ENCODE measurements at places on chromosomes 12 and 14.

GRCh38 chr12:67155863-67156262, 113.3 kb upstream of the CAND1 start:
- no peak for DNase-seq

DNA sequence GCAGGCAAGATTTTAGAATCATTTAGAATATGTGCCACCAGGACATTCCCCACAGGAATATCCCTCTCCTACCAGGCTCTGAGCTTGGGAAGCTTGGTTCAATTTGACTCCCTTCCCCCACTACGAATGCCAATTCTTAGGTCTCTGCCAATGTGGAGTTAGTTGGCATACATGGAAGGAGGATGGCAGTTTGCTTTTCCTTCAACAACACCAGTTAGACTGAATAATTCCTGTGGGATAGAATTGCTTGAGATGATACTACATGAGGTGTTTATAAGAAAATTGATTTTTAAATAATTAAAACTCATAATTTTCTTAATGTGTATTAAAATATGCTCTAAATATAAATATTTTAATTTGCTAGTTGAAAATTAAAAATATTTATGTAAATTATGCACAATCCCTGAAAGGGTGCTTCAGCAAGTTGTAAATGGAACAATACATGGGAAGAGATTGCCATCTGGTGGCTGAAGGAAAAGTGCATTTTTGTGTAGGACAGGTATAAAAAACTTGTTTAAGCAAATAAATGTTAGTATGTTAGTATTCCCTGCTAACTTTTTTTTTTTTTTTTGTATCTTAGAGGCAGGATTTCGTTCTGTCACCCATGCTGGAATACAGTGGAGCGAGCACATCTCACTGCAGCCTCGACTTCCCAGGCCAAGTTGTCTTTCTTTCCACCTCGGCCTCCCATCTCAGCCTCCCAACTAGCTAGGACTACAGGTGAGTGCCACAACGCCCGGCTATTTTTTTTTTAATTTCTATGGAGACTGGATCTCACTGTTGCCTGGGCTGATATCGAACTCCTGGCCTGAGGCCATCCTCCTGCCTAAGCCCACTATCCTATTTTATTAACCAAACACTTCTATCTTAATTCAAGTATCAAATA, 25.8 kb upstream of the STRAP start:
- DNase-seq: no peak

GRCh38 chr12:132170637-132171292, 26.5 kb downstream of the NOC4L start:
- no peak for DNase-seq

DNA sequence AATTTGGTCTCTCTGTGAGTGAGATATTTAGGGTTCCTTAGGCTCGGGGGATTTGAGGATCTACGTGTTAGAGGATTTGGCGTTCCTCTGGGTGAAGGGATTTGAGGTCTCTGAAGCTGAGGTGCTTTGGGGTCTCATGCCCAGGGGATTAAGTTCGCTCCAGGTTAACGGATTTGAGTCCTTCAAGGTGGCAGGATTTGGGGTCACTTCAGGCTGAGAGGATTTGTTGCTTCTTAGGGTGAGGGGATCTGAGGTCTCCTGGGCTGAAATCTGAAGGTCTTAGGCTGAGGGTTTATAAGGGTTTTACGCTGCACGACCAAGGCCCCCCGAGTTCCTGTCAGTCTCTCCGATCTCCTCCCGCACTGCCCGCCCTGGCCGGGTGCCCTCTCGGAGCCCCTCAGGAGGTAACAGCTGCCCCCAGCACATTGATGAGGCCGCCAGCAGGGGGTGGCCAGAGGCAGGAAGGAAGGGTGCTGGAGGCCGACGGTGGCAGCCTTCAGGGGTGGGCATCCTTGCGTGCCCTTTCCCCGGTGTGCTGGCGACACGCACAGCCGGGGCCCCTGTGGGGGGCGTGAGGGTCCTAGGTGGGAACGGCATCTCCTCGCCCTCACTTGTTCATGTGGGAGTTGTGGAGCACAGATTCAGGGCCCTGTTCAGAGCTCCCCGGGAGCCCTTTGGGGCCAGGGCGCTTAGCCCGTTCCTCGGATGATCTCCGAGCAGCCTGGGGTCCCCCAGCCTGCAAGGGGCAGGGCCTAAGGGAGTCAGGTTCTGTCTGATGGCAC, 14.3 kb downstream of the CEP170B start:
- DNase-seq: no peak

GRCh38 chr12:58408516-58408915, 467.1 kb downstream of the ATP23 start:
- no peak for DNase-seq

DNA sequence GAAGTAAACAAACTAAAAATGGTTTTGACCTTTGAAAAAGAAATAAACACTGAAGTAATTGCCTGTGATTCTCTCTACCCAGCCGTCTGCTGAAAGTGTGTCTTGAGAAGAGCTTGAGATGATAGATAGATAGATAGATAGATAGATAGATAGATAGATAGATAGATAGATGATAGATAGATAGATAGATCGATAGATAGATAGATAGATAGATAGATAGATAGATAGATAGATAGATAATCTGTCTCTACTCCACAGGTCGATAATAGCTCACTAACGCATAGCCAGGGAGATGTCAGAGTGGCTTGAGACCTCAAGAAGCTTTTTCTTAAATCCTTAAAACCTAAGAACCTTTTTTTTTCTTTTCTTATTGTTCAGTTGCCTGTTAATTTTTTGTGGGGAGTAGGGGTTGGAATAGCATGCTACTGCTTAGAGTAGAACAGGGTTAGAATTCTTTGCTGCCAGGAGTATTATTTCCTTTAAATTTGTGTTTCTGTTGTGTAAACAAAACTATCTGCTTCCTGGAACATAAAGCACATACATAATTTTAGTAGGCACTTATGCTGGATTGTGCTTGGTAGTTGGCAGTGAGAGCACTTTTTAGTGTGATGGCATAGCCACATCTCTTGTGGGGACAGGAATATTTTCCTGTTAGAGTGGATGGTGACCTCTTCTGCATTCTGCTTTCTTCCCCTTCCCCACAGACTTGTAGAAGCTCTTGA, 169.5 kb downstream of the FBXL14 start:
- no peak for DNase-seq

DNA sequence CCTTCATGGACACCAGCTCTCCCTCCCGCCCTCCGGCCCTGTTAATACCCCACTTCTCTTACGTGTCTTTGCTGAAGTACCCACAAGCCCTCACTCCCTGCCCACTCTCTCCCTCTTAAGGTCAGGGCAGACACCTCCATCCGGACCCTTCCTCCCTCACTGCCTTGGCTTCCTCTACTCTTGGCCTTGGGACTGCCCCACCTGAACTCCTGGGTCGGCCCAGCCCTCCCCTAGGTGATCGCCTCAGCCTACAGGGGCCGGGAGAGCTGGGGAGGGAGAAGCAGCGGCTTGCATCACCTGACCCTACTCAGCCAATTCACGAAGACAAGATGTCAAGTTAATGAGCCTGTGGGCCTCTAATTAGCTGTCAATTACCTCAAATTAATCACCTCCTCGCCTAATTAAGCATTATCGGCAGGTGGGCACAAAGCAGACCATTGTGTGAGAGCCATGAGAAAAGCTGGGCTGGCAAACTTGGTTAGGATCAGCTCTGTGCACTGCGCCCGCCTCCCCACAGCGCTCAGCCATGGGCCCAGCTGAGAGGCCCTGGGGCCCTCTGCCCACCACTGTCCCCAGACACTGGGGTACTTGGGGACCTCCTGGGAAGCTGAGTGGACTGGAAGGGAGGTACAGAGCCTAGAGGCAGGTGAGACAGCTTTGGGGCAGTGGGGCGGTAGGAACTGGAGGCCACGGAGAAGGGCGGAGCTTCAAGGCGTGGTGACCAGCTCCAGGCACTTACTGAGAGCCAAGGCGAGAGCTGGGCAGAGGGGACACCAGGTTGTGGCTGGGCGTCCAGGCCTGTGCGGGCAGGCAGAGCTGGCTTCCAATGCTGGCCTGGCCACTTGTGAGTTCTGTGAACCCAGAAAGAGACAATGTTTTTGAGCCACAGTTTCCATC, 25.1 kb upstream of the VSX2 start:
- DNase-seq: no peak

DNA sequence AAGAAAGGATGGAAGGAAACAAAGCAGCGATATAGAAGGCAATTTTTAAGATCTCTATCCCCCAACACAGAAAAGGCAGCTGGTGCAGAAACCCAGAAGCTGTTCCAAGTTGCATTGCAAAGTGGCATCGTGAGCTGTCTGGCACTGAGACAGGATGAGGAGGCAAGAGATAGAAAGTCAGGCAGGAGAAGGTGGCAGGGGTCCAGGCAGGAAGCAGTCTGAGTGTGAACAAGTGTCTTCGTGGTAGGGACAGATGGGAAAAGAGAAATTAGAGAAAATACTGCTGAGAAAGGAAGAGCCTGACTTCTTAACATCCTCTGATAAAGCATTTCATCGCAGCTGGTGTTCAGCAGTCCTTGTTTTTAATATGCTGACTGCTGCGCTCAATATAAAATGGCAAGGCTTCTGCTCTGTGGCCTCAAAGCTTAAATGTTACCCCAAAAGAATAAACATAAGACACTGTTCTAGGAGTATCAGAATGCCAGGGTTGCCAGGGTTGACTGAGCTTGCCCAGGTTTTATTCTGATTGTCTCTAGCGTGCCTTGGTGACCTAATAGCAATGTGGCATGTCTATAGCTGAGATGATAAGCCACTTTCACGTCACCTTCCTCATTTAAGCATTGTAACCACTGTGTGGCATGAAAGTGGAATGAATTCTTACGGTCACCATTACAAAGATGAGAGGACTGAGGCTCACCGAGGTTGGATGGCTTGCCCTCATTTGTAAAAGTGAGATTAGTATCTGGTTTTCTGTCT, 397.6 kb downstream of the NUAK1 start:
- DNase-seq: no peak

- DNase-seq: no peak
Observed at GRCh38 chr12:112163056-112163455, 37.7 kb downstream of the TRAFD1 start.

- DNase-seq: no peak
Observed at GRCh38 chr14:21436567-21437062, 19.3 kb downstream of the CHD8 start.

GRCh38 chr12:12620730-12621315, 9.1 kb downstream of the CREBL2 start:
- DNase-seq: no peak

- DNase-seq: peak; percentile 71
Observed at GRCh38 chr12:52585946-52586345, 12.3 kb upstream of the KRT74 start.

DNA sequence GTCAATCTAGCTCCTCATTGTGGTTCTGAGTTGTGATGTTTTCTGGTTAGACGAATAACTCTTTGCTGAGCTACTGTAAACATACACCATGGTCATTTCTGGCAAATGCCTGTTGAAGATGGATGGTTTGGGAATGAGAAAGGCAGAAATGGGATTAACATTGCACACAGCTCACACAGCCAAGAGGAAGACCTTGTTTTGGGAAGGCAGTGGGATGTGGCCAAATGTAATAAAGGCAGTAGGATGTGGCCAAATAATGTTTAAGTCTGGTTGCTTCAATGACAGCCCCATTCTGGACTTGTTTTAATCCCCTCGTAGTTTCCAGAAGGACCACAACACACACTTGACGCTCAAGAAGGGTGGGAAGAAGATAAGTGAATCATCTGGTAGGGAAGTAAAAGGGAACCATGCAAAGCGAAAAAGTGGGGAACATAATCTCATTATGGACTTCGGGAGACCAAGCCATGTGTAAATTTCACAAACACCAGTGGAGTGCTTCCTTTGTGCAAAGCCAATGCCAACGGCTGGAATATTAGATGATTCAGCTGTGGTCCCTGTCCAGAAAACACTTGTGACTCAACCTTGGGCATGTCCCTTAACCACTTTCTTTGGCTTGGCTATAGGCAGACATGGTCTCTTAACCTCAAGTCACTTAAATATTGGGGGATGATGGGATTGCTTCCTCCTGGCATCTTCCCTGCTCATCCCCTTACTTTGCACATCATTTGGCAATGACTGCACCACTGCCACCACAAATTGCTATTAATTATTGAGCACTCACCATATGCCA, 284.4 kb upstream of the CRY1 start:
- DNase-seq: no peak

DNA sequence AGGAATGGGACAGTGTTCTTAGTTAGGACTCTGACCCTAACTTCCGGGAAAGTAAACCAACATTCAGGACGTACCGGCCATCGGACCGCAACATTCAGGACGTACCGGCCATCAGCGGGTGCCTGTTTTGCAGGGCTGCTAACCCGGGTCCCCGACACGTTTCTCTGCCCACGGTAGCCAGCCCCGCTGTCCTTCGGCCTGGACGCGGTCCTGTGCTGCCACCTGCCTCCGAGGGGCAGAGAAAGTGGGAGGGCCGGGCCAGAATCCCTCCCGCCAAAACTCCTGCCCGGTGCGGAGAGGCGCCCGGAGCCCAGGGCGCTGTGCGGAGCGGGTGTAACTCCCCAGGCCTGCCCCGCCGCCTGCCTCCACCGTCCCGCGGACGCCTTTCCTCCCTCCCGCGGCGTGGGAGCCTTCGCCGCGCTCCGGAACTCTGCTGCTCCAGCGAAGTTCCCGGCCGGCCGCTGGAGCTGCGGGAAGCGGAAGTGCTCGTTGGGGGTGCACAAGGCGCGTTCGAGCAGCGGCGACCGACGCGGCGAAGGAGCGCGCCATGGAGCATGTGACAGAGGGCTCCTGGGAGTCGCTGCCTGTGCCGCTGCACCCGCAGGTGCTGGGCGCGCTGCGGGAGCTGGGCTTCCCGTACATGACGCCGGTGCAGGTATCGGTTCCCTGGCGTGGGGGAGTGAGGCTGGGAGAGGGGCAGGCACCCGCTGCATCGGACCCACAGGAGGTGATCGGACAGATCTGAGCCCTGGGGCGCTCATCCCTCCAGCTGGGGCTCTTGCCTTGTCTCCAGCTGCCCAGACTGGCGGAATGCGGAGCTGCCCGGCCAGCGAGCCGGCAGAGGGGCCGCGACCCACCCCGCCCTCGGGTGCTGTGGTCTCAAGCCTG, at the start of gene DDX55:
Gene DDX55 (plus strand): TSS at position 498 of the 888 bp plus-strand sequence. CDS start 50 bp downstream, at position 548.
- DNase-seq: peak; percentile 94

- DNase-seq: no peak
Observed at GRCh38 chr14:62084020-62084419, 321.8 kb downstream of the SNAPC1 start.

- peak; percentile 87 for DNase-seq
Observed at GRCh38 chr12:8914716-8915526, 612 bp downstream of the PHC1 start.

GRCh38 chr14:59707778-59708561, 131.4 kb upstream of the CCDC175 start:
- DNase-seq: no peak

DNA sequence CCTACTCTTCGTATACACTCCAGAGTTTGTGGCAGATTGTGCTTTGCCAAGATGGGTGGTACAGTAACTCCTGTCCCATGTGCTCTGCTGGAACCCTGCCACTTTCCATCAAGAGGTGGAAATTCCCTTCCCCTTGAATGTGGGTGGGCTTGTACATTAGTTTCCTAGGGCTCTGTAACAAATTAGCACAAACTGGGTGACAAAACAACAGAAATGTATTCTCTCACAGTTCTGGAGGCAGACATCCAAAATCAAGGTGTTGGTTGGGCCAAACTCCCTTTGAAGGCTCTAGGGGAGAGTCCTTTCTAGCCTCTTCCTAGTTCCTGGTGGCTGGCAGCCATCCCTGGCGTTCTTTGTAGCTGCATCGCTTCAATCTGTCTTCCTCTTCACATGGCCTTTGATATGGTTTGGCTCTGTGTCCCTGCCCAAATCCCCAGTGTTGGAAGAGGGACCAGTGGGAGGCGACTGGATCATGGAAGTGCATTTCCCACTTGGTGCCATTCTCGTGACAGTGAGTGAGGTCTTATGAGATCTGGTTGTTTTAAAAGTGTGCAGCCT, 117.5 kb downstream of the VRK1 start:
- DNase-seq: no peak

- no peak for DNase-seq
Observed at GRCh38 chr14:74089251-74090020, 4.7 kb downstream of the LIN52 start.

- no peak for DNase-seq
Observed at GRCh38 chr14:51472881-51473280, 178.8 kb upstream of the FRMD6 start.
